Dermis microvascular lymphatic vessel endothelial cell (primary cell): ENCODE measurements at places on chromosomes 1 and 21. TPM values are rescaled to one million over a fixed set of nuclear protein-coding genes. Genes with fewer than 3 reads are reported as not detected.

The LYSMD1 gene
- total RNA-seq, result 3.2 and 3.5 TPM in 2 replicates

The DNASE2B gene
- not detected in 2 replicates for total RNA-seq

GRCh38 chr1:153305682-153306081, 7.1 kb downstream of the PGLYRP3 start:
- DNase-seq, result no peak

- no peak for DNase-seq
Observed at GRCh38 chr1:91133248-91133647, 111.4 kb upstream of the ZNF644 start.

- no peak for DNase-seq
Observed at GRCh38 chr1:110092991-110093390, 19.3 kb upstream of the UBL4B start.
